CD8-positive, alpha-beta memory T cell (primary cell): ENCODE measurements at places on chromosomes 11 and 22.

- no peak for DNase-seq
Measured at GRCh38 chr11:86761978-86762377, 38.4 kb upstream of the PRSS23 start.

DNA sequence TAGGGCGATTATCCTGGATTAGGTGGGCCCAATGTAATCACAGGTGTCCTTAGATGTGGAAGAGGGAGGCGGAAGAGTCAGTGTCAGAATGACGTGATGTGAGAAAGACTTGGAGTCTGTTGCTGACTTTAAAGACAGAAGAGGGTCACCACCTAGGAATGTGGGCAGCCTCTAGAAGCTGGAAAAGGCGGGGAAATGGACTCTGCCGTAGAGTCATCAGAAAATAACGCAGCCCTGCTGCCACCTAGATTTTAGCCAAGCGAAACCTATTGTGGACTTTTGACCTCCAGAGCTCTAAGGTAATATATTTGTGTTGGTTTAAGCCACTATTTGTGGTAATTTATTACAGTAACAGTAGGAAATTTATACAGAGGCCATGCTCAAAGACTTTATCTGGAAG is 4.8 kb downstream of the DDX10 start:
- no peak for DNase-seq

DNA sequence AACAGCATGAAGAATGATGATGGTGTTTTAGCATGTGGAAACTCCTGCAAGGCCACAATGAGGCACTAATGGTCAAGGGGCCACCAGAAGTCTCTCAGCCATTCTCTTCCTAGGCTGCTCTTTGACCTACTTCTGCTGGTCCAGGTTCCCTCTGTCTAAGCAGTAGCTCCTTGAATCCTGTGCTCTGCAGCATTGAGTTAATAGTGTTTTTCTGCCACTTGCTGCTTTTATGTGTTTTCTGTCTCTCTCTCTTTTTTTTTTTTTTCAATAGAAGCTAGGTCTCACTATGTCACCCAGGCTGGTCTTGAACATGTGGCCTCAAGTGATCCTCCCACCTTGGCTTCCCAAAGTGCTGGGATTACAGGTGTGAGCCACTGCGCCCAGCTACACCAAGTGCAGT is 20.1 kb upstream of the AIFM3 start:
- DNase-seq, result no peak

- no peak for DNase-seq
Measured at GRCh38 chr11:109508943-109509342, 87.0 kb downstream of the C11orf87 start.

DNA sequence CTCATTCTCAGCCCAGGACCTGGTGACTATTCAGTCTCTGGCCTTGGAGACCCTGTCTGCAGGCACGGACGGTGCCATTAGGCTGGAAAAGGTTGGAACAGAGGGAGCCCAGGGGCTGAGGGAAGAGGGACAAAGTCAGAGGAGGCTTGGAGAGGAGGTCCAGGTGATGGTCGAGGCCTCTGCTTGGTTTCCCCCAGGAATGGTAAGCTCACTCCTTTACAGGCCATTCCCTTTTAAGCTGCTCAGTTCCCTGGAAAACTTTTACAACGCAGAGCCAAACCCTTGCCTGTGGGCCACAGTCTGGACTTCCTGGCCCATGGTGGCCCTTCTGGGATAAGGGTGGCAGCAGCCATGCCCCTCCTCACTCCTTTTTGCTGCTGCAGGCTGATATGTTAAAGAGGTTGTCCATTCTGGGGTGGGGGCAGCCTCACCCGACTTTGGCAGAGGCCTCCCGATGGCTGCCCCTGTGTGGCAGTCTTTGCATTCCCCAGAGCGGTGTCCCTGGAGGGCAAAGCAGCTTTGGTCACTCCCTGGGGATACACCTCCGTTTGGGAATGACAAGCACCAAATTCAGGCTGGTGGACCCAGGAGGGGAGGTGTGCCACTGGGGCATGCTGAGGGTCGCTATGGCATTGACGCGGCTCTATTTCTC is 34.0 kb upstream of the RFPL3 start:
- no peak for DNase-seq

DNA sequence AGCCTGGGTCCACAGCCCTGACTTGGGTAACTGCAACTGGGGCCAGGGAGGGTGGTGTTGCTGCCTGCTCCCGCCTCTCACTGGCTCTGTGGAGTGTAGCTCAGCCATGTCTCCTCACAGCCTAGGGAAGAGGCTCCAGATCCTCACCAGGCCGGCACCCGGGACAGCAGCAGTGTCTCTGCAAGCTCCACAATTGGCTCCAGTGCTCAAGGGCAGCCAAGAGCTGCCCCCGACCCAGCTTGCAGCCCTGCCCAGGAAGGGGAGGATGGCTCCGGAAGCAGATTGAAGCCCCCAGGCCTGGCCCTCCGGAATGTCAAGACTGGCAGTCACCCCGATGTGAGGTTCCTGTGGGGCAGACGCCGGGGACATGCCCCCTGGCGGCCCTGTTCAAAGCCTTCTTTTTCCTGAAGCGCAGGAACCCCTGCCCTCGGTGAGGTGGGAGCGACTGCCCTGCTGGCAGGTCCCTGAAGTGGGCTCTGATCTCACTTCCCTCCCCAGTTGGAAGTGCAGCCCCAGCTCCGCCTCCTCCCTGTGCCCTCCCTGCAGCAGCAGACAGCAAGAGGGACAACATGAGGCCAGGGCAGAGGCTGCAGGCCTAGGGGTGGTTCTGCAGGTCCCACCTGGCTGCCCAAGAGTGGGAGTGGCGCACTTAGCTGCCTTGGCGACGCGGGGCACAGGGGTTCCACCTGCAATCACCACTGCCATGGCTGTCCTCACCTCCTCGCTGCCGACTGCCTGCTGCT is 816.2 kb upstream of the LUZP2 start:
- no peak for DNase-seq

- no peak for DNase-seq
Measured at GRCh38 chr11:36278531-36279282, 10.5 kb downstream of the COMMD9 start.

DNA sequence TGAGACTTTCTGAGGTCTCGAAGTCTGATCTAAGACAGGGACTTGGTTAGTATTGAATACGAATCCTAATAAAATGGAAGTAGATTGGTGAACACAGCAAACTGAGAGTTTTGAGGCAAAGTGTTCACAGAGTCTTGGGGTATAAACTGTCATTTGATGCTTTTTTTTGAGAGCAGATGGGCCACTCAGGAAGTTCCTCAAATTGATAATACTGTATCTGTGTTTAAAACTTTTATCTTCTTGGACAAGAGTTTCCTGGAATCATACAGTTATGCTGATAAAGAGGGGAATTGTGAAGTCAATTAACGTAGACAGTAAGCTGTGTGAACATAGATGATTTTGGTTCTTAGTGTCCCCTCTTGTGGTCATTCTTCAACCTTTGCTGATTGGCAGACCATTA is 80.0 kb upstream of the CLPB start:
- DNase-seq, result no peak

DNA sequence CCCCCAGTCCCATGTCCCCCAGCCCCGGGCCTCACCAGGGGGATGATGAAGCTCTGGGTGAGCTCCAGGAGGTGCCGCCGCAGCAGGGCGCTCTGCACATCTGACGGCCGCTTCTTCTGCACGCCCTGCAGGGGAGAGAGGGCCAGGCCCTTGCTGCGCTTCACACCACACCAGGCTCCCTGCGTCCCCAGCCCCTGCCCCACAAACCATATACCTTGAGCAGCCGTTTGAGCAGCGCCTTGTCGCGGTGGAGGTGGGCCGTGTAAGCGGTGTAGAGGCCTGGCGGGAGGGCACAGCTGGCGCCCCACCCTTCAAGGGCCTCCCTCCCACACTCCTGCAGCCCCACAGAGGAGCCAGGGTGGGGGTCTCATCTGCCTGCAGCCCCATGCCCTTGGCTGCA is 6.2 kb upstream of the PLXNB2 start:
- DNase-seq, result no peak

- DNase-seq, result no peak
Measured at GRCh38 chr11:121419836-121420235, 32.3 kb upstream of the SORL1 start.

- DNase-seq, result no peak
Measured at GRCh38 chr11:47260366-47260765, 2.6 kb downstream of the NR1H3 start.

- no peak for DNase-seq
Measured at GRCh38 chr11:56271092-56271491, 2.9 kb upstream of the OR5T1 start.

DNA sequence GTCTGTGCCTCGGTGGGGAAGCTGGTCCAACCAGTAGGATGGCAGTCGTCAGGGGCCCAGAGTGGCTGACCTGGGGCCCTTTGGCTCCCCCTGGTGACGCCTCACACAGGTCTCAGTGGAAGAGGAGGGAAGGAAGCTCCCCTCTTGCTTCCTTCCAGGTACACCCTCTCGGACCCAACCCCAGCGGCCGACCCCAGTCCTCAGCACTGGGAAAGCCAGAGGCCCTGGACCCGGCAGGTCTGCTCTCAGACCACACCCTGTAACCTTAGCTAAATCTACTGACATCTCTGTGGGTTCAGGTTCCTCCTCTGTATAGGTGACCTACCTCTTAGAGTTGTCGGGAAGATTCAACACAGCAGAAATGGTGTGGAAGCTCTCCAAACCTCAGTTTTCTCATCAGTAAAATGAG is 3.4 kb upstream of the SCUBE1 start:
- DNase-seq, result peak; percentile 72

- DNase-seq, result peak; percentile 5
Measured at GRCh38 chr11:126194121-126194543, 17.3 kb downstream of the RPUSD4 start.

DNA sequence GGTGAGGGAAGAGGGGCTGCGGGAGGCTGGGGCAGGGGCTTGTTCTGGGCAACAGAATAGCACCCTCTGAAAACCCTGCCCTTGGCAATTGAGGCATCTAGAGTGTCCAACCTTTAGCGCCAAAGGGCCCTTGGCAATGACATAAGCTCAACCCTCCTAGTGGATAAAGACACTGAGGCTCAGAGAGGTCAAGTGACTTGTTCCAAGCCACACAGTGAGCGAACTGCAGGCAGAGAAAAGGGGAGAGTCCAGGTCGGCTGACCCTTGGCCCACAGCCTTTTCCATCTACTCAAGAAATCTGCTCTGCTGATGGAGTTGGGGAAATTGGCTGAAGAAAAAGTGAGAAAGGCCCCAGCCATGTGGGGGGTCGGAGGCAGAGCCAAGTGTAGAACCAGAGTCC is 2.9 kb downstream of the SEC14L2 start:
- DNase-seq, result no peak

- DNase-seq, result no peak
Measured at GRCh38 chr11:134949121-134950090, 537.4 kb upstream of the B3GAT1 start.

DNA sequence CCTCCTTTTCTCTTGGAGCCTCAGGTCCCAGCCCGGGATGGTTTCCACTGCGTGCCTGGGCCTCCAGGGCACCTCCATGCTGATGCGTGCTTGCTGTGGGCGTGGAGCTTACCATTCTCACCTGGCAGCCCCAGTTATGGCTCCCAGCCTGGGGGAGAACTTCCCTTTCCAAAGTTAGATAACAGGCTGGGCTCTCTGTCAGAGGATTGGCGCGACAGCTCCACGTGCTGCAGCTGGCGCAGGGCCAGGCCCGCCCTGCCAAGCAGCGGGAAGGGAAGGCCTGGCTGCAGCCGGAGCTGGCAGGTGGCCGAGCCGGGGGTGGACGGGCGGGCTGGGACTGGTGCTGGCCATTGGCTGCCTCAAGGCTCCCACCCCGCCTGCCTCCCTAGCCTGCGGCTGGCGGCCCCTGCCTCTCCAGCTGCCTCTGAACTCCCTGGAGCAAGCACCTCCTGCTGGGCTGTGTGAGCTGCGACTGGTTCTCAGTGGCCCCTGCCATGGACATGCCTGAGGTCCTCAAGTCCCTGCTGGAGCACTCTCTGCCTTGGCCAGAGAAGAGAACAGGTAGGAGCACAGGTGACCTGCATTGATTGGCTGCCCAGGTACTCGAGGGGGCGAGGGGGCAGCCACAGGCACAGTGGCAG is 14.6 kb upstream of the TEF start:
- DNase-seq, result no peak

DNA sequence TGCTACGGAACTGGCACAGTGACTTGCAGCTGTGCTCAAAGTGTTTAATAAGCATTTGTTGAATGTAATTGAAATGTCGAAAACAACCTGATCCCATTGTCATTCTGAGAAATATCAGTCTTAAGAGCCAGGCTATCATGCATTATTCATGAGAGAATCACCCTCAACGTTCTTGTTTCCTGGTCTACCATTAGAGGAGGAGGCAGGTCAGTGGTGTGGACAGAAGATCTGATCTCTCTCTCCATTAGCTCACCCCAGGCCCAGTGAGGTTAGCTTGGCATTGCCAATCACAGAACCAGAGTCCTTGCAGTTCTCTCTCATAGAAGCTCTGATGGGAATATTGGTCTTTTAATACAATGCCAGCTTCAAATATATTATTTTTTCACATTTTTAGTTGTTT is 121.1 kb upstream of the SPON1 start:
- no peak for DNase-seq

GRCh38 chr11:128528294-128528693 is 59.1 kb downstream of the ETS1 start:
- no peak for DNase-seq

DNA sequence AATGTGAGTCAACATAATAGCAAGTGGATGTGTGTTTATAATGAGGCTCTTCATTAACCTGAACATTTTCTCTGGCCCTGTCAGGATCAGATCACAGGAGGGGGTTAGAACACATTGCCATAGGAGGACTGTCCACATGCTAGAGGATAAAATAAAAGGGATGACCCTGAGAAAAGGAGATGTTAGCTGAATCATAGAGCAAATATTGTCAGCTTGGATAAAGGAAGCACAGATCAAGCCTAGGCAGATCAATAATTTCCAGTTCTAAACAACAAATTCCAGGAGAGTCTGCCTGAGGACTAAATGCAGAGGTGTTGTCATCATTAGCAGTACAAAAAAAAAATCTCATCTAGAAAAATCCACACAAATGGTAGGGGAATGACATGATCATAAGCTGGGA is 337.9 kb downstream of the LRRC4C start:
- no peak for DNase-seq
